Brain microvascular endothelial cell (primary cell): ENCODE measurements at places on chromosomes 4 and X.
A peak's percentile ranks its signal among the peaks of the same experiment; 100 is the strongest.

DNA sequence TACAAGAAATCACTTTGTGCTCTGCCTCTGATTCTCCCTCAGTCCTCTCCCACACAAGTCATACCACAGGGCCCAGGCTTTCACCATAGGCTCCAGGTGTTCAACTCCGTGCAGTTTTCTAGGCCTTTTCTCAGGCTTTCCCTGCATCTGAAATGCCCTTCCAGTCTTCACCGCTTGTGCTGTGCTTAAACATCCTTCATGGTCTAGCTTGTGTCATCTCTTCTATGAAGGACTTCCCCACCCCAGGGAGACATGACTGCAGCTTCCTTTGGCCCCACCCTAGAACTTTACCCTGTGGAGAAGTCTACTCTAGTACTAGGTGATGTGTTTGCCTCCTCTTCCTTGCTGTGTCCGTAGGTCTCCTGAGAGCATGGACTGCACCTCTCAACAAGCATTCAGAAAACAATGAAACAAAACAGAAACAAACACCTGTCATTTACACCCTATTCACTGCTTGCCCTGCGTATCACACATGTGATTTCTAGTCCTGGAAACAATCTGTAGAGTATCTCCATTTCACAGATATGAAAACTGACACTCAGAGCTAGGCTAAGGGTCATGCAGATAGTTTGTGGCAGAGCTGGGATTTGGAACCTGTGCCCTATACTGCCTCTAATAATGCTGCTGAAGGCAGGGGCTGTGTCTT is 22.7 kb upstream of the LEF1 start:
- no peak for DNase-seq

- no peak for DNase-seq
Observed at GRCh38 chr4:139558235-139559088, 2.4 kb upstream of the SETD7 start.

DNA sequence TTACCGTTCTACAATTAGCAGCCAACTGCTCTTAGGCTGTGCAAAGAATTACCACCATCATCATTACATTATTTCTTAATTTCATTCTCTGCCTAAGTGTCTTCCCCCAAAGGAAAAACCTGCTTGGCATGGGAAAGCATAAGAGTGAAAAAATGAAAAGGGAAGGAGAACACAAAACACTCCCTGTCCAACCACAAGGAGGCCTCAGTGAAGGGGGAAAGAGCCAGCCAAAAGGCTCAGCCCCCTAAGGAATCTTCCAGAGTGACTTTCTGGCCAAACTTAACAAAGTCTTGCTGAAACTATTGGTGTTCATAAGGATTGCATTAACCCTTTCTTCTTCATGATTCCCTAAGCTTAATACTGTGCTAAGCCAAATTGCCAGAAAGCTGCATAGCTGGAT is 287.4 kb downstream of the SMARCA1 start:
- DNase-seq: no peak

GRCh38 chr4:107603430-107603829 is 116.6 kb downstream of the PAPSS1 start:
- peak; percentile 18 for DNase-seq

- no peak for DNase-seq
Observed at GRCh38 chr4:112318239-112319142, 21.3 kb downstream of the ALPK1 start.

DNA sequence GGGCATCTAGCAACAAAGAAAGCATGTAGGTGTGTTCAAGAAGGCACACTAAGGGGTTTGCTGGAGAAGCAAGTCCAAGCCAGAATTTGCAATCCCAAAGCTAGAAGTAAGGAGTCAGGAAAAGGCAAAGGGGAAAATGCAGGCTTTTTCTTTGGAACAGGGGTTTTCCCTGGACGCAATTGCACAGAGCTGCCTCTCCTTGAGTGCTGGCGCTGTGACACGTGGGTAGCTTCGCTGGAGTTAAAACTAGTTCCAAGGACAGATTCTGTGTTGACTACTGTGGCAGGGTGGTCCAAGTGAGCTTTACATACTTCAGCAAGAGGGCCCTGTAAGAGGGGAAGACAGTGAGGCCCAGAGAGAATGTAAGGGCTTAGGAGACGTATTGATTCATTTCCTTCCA is 277.1 kb downstream of the ADGRA3 start:
- DNase-seq: no peak

- DNase-seq: no peak
Observed at GRCh38 chr4:173746424-173746823, 216.4 kb upstream of the HAND2 start.

- DNase-seq: no peak
Observed at GRCh38 chr4:158543191-158543590, 21.5 kb downstream of the RXFP1 start.

- peak; percentile 92 for DNase-seq
Observed at GRCh38 chrX:107571296-107571998, 56.9 kb upstream of the PRPS1 start.

- DNase-seq: no peak
Observed at GRCh38 chr4:79638735-79639134, 230.7 kb upstream of the GK2 start.

DNA sequence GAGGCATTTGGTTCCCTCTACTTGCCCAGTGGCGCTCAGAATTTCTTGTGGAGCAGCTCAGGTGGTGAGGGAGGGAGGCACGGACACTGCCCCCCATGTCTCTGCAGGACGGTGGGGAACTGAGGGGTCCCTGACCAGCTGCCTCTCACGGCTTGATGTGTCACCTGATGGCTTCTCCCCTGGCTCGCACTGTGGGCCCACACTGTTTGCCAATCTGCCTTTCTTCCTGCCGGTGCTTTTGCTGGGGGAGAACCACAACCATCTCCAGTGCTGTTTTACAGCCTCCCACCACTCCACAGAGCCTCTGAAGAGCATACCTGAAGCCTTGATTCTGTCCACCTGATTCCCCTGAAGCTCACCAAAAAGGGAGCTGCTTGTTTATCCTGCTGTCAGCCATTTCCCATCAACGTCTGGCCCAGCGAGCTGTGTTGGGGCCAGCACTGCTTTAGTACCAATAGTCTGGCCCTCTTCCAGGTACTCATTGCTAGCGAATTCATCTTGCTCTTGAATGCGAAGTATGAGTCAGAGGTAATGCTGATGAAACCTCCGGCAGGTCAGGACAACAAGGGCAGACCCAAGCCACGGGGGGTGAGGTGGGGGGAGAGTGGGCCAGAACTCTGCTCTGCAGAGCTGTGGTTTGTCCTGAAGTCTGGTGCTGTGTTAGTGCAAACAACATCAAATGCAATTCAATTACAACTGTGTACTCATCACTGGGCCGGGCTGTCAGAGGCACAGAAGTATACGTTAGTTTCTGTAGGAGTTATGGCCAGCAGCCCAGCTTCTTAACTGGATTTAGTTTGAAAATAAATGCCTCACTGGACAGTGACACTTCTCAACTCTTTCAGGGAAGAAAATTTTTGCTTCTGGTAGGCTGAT is 208.3 kb upstream of the JADE1 start:
- DNase-seq: peak; percentile 96

DNA sequence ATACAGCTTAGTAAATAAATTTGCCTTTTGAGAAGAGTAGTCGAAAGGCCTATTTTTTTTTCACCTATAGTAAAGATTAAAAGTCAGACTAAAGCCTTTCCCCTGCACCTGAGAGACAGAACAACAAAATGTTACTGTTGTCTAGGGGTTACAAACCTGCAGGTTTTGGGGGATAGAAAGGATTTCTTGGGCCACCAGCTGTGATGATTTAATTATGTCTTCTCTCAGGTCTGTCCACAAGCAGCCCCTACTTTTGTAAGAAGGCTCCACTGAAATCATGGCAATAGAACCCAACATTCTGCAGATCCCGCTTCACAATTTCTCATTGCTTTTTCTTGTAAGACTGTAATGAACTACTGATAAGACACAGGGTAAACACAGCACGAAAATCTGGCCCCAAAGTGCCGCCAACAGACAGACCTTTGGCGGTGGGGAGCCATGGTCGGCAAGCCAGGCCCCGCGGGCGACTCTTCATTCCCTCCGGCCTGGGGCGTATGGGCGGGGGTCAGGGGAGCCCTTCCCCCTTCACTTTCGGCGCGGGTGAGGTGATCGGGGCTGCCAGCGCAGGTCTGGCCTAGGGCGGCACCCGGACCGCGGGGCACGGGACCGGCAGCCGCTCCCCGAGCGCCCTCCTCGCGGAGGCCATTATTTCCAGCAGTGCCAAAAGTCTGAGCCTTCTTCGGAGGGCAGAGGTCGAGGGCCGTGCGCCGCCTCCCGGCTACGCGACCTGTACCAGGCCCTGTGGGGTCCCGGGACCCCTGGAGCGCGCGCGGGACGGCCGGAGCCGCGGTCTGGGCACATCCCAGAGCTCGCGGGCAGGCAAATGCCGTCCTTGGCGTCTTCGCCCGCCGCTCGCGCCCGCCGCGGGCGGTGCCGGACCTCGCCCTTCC is 812 bp upstream of the KDM6A start:
- no peak for DNase-seq

DNA sequence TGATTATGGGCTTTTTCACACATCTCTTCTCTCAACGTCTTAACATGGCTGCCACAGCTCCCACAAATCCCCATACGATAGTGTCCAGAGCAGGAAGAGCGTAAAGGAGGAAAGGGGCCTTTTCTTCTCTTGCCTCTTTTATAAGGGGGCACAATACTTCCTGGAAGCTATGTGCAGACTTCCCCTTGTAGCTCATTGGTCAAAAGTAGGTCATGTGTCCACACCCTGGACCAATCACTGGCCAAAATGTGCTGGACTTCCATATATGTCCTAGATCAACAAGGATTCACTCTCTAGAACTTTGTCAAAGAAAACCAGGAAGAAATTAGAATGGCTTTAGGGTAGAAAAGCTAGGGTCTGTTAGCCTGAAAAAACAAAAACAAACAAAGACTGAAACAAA is 26.7 kb downstream of the STK32B start:
- no peak for DNase-seq

GRCh38 chrX:134760650-134761049 is 102.4 kb upstream of the PLAC1 start:
- DNase-seq: no peak

DNA sequence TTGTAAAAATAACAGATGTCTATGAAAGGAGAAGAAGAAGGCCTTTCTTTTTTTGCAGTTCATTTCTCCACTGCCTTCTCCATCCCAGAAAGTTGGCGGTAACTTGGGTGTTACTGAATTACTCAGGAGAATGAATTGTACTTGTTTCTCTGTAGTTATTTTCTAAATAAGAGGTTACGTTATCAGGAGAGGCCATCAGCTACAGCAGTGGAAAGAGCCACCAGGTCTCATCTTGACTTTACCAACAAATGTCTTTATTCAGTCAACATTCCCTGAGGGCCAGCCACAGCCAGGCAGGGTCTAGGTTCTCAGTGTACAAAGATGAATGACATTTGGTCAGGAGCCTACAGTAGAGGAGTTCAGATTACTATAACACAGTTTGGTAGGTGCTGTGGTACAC is 8.1 kb downstream of the HADH start:
- DNase-seq: no peak

- no peak for DNase-seq
Observed at GRCh38 chr4:24831637-24832036, 36.3 kb downstream of the SOD3 start.

- no peak for DNase-seq
Observed at GRCh38 chr4:119655111-119655837, 26.7 kb upstream of the PDE5A start.

DNA sequence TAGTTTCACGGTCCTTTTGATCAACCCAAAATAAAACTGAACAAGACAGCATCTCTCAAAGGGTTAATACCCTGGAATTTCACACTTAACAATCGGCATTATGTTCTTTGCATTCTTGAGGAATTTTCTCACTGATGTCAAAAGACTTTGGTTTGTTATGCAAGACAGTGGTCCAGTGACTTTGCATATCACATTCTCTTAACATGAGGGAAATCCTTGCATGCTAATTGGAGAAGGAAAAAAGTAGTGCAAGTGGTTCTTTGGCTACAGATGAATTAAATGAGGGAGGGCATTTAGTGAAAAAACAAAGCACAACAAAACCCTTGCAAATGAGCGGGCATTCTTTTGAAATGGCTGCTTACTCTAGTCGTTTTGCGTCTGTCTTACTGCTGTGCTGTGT is 105.1 kb upstream of the LIMCH1 start:
- peak; percentile 7 for DNase-seq

- no peak for DNase-seq
Observed at GRCh38 chrX:45385757-45386156, 185.1 kb upstream of the DIPK2B start.

DNA sequence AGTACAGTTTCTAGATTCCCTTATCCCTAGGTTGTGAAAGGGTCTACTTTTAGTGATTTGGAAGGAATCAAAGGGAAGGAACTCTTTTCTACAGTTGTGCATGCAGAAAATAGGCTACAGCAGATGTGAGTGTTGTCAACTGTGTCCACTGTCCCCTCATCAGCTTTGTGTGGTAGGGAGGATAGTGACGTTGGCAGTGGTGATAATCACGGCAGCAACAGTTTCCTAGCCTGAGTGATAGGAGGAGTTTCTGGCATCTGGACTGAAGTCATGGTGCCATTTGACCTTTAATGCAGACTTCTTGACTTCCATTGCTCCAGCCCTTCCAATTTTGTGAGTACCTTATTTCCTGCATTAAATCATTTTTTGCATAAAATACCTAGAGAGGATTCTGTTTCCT is 39.3 kb downstream of the SRPX start:
- no peak for DNase-seq

- DNase-seq: no peak
Observed at GRCh38 chr4:168646001-168646768, 149.3 kb downstream of the PALLD start.

DNA sequence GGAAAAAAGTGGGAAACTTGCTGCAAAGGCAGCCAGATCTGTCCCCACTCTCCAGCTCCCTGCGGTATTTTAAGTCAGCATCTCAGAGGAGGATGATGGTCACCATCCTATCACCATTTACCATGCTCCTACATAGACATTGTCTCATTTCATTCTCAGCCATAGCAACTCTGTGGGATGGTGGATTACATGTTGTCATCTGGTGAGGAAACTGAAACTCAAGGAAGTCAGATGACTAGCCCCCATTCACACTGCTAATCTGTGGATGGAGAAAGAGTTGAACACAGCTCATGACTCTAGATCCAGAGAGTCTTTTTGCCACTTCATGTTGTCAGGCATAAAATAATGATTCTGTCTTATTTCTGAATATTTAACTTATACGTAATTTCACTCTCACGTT is 323.5 kb downstream of the PTTG2 start:
- no peak for DNase-seq

DNA sequence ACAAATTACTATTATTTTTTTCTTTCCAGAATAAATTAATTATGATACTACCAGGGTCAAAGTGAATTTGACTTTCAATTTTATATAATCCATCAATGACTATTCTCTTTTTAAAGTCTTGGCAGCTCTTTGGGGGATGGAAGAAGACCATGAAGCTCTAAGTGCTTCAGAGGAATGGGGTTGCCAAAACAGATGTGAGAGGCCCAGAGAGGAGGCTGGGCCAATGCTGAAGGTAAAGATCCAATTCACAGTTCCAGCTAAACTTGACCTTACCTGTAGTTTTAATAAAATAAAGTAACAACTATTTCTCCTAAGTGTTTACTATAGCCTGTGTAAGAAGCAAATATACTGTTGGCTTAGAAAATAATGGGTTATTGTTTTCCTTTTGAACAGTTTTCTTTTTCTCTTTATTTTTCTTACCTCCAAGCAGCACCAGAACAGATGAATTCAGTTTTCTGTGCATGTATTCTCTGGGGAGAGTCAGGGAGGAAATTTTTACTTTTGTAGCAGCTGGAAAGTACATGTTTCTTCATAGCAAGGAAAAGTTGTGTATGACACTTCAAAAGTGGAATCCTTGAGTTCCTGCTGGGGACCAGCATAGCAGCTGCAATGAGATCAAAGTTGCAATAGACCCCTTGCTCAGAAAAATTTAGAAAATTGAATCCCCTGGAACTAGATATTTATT is 104.9 kb downstream of the CEP44 start:
- no peak for DNase-seq
